CD4-positive, alpha-beta memory T cell (primary cell): ENCODE measurements at places on chromosomes 5 and 9. TPM values are rescaled to one million over a fixed set of nuclear protein-coding genes. Genes with fewer than 3 reads are reported as not detected.

DNA sequence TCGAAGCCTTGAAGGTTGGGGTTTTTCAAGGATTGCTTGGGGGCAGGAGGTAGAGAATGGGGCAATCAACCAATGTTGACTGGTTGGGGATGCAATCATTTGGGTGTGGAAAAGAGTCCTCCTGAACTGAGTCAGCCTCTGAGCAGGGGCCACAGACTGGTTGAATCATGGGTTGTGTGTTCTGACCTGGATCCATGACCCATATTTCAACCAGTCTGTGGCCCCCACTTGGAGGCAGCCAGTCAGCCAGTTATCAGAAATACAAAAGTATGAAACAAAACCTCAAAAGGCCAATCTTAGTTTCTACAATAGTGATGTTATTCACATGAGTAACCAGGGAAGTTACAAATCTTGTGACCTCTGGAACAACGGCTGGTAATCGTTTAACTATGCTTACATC lies 81.4 kb upstream of the RANBP6 start:
- H3K36me3 ChIP-seq = no peaks in the 10 kb centered on the region
- no peak overlapping the region for H3K27ac ChIP-seq
- DNase-seq = no peak

LRRTM2 gene
- not detected for total RNA-seq

CXCL14 gene
- total RNA-seq = not detected

DNA sequence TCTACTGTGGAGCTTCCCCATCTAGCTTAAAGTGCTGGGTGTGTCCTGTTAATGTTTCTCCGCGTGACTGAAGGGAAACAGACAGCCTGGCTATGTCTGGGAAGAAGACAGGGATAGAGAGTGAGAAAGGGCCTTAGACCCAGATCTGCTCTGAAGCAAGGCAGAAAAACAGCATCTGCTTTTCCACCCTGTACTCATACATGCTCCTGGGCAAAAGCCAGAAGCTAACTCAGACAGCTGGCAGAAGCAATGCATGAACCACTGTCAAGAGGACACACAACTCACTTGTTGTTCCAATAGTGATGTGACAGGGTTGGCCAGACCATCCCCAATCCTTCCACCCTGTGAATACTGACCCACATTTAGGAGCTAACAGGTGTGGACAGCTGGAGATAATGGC lies 63.3 kb downstream of the DPYSL3 start:
- H3K4me1 ChIP-seq = no peaks in the 10 kb centered on the region
- DNase-seq = no peak
- no peak overlapping the region for H3K4me3 ChIP-seq
- H3K27ac ChIP-seq = no peak overlapping the region

DNA sequence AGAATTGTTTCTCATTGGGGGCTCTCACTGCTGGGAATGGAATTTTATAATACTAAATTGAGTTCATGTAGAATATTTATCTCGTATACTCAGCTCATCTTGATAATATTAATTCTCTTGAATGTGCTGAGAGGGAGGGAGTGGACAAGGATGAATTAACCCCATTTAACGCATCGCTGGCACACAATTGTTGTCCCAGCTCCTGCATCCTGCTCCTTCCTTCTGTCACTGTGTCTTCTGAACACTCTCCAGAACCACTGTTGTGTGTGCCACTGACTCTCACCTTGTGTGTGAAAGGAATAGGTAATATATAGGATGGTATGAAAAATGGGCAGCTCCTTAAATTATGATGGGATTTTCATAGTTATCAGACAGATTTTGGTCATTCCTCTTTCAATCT lies 267.3 kb downstream of the MTRR start:
- no peaks in the 10 kb centered on the region for H3K27me3 ChIP-seq
- no peak overlapping the region for H3K4me3 ChIP-seq
- no peak for DNase-seq
- no peak overlapping the region for H3K27ac ChIP-seq
- H3K36me3 ChIP-seq = no peaks in the 10 kb centered on the region

- no peaks in the 10 kb centered on the region for H3K36me3 ChIP-seq
- H3K4me1 ChIP-seq = no peaks in the 10 kb centered on the region
- no peaks in the 10 kb centered on the region for H3K27me3 ChIP-seq
- H3K27ac ChIP-seq = no peak overlapping the region
Observed at GRCh38 chr5:142246258-142246657, 78.6 kb downstream of the SPRY4 start.

LCN1 gene
- not detected for total RNA-seq

DNA sequence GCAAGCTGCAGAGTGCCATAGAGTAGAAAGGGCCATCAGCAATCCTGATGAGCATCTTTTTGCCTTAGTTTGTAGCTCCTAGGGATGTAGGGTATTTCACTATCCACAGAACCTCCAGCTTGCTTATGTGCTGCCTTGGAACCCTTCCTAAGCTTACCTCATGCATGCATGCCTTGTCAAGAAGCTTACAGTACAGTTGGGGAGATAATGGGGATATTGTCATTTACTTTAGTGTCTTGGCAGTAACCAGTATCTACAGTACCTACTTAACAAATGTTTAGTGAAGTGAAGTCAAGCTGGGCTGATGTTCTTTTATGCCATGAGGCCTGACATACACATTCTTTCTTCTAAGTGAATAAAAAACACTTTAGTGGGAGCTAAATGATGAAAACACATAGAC lies 164.6 kb upstream of the PPP1R2B start:
- no peak overlapping the region for H3K27ac ChIP-seq
- no peaks in the 10 kb centered on the region for H3K27me3 ChIP-seq
- DNase-seq = no peak

DNA sequence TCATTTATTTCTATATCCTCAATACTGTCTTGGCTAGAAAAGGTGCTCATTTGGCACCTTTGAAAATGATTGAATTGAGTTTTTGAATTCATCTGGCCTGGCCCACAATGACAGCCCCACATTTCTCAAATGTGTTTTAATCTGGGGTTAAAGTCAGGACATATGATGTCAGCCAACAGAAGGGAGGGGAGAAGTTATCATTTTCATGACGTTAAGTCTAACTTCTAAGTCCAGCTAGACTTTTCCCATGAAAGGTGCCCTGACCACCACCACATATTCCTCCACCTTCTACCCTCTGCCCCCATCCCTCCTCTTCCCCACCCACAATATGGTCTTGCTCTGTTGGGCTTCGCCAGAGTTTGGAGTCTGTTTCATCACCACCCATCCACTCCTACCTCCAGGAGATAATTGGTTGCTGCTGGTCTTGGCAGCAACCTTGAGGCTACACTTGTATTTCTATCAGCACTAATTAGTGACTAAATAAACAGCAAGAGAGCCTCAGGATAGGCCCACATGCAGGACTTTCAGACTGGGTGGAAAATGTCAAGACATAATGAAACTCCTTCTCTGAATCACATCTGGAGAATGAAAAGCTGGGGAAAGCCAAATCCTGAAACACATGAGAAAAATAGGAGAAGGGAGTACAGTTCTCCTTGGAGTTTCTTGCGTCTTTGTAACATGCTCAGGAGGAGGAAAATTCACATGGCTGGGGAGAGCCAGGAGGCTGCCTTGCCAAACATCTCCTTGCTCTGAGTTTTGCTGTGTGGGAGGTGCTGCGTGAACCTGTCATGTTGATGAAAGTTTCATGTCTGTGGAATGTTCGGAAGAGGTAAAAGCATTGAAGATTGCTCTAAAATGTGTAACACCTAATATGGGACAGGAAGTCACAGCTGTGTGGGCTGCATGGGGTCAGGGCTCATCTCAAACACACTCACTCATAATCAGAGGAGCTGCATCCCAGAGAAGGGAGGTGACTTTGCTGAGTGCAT lies 544.7 kb upstream of the KLF4 start:
- no peaks in the 10 kb centered on the region for H3K36me3 ChIP-seq
- no peak overlapping the region for H3K27ac ChIP-seq
- H3K4me3 ChIP-seq = no peak overlapping the region
- H3K27me3 ChIP-seq = no peaks in the 10 kb centered on the region
- H3K4me1 ChIP-seq = no peaks in the 10 kb centered on the region

DNA sequence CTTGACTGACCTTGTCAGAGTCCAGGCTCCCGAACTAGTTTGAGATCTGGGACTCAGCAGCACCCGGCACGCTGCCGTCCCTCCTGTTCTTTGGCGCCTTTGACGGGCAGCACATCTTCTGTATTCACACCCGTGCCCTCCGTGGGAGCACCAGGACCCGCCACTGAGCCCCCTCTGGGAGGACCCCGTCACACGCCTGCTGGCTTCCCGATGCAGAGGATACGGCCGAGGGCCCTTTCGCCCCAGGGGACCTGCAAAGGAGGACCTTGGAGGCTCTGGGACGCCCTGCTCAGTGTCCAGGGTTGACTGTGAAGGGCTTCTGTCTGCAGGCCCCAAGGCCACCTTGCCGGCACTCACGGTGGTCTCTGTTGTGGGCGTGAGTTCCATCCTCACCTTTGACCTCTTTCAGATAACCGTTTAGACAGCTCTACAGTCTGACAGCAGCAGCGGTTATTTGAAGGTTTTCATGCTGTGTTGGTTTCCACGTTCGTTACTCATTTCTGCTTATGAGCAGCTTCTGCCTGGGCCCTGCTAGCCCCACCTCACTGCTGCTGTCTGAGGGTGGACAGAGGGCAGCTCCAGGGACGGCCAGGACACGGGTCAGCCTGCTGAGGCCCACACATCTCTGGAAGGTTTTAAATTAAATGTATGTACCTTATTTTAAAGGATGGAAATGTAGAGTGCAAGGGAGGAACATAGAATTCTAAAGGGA lies 12.6 kb upstream of the EXOC3 start:
- no peaks in the 10 kb centered on the region for H3K36me3 ChIP-seq
- H3K27ac ChIP-seq = no peak overlapping the region
- H3K27me3 ChIP-seq = no peaks in the 10 kb centered on the region
- DNase-seq = no peak
- no peak overlapping the region for H3K4me3 ChIP-seq

HTR1A gene
- not detected for total RNA-seq
